ENCODE measurements at places on chromosomes 13 and 19.

- no peak for DNase-seq
Observed at GRCh38 chr19:43743059-43743458, 11.7 kb downstream of the SMG9 start.

GRCh38 chr13:108383667-108384066 is 114.1 kb downstream of the TNFSF13B start:
- no peak for DNase-seq

DNA sequence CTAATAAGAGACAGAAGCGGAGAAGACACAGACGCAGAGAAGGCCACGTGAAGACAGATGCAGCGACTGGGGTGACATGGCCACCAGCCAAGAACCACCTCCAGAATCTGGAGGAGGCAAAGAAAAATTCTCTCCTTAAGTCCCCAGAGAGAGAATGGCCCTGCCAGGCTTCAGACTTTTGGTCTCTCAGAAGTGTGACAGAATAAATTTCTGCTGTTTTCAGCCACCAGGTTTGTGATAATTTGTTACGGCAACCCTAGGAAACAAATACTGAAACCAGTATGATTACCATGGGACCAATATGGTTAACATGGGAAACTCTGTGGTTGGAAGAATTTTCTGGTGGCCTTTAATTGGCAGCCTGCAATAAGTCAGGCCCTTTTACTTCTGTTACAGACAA is 63.9 kb upstream of the DOCK9 start:
- DNase-seq, result no peak

DNA sequence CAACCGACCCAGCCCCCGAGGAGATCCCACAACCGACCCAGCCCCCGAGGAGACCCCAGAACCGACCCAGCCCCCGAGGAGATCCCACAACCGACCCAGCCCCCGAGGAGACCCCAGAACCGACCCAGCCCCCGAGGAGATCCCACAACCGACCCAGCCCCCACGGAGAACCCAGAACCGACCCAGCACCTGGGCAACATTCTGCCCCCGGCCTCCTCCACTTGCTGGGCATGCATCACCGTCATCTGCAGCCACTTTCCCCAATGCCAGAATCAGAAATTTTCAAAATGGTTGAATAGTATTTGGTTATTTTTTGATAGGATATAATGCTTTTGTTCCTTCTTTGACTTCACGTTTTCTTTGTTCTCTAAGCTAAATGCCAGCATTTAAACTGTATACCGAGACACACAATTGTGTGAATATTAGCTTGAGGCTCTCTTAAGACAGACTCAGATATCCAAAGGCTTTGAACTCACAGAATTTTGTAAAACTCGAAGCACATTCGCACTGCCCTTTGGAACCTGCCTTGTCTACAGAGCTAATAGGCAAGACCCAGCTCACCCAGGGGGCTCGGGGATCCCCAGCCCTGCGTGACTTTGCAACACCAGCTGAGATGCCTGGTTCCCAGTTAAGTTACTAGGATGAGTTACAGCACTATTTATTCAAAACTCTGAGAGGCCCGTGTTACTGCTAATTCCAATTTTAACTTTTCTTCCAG is 15.5 kb upstream of the RASA3 start:
- no peak for DNase-seq

DNA sequence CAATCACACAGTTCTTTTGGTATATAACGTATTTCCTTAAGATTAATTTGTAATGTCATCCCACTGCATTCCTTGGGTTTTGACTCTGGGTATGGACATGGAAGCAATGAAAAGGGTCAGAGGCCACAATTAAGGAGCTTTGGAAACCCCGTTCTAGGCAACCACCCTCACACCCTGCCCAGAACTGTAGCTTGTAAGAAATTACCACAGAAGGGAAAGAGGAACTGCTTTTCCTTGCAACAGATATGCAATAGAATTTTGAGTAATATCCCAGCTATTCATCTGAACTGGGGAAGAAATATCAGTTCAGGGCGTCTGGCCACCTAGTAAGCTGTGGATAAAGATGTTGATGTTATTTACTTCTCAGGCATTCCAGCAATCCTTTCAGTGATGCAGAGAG is 985 bp upstream of the CLC start:
- DNase-seq, result no peak

GRCh38 chr13:45422731-45423292 is 4.6 kb upstream of the SLC25A30 start:
- DNase-seq, result no peak

DNA sequence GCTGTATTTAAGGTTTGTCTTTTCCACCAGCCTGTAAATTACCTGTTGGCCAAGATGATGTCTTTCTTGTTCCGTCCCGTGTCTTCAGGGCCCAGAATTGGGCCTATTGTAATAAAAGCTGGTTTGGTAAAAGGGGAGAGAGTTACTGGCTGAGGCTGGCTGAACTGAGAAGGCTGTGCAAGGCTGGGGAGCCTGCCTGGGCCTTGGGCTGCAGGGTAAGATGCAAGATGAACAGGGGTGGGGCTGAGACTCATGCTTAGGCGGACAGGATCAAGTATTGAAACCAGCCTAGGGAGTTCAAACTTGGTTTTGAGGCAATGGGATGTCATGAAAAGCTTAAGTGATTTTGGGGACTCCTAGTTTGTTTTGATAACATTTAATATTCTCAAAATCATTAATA is 142.3 kb downstream of the PCCA start:
- no peak for DNase-seq

DNA sequence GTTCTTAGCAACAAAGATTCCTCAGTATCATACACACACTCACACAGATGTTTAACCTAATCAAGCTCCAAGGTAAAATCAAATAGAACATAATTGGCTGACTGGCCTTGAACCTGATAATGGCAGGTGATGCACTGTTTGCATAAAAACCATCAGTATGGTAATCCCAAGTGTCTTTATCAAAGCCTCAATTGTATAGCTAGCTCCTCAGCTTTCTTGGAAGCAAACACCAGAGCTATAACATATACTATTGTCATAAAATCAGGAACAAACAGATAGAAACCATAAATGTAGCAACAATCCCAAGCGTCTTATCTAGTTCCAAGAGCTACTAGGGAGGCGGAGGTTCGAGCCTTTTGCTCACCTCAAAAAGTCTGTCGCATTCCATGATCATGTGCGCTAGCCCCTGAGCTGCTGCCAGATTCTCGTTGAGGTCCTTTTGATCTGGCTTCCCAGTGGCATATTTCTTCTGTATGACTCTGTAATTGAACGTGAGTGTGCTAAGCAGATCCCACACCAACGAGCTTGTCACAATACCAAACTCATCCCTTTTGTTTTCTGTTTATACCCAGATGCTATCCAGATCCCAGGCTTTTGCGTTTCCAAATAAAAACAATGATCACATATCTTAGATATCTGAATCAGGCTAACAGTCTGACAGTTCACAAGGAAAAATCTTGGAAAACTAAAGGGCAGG is 95.3 kb downstream of the KL start:
- DNase-seq, result no peak

DNA sequence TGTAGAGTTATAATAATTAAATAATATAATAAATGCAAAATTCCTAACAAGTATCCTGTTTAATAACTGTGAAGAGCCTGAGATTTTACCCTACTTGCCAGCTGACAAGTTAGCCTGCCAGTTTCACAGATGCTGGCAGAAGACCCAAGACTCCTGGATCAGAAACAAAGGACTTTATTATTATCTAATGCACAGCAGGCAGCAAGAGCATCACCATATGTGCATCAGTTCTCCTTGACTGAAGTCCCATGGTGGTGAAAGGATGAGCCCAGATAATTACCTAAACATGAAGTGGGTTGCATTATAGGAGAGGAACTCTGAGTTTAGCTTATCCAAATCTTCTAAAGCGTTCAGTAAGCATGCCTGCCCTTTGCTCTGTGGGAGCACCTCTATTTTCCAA is 39.1 kb upstream of the MTIF3 start:
- DNase-seq, result no peak

Data from pulmonary artery endothelial cell (primary cell).